ENCODE measurements at places on chromosomes 12 and 14.
A peak's percentile ranks its signal among the peaks of the same experiment; 100 is the strongest.

DNA sequence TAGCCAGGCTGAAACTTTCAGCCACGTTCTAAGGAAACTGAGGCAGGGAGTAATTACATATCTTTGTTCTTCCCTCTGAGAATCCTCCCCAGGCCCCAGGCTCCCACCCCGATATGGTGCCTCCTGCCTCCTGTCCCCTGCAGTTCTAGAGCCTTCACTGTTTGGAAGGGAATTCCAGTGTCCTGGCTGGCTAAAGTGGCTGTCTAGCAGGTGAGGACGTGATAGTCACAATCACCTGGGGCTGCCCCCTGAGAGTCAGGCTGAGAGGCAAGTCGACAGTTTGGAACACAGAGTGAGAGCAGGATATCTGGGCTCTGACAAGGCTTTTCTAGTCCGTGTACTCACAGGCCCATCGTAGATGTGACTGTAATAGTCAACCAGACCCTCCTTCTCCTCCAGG is 6.3 kb upstream of the RPAP3 start:
- DNase-seq: no peak

GRCh38 chr12:62730649-62731048 is 204.3 kb downstream of the PPM1H start:
- DNase-seq: no peak

GRCh38 chr14:99573436-99574098 is 30.4 kb downstream of the CCDC85C start:
- no peak for DNase-seq

GRCh38 chr12:11885261-11886038 is 185.3 kb upstream of the BCL2L14 start:
- peak; percentile 45 for DNase-seq

DNA sequence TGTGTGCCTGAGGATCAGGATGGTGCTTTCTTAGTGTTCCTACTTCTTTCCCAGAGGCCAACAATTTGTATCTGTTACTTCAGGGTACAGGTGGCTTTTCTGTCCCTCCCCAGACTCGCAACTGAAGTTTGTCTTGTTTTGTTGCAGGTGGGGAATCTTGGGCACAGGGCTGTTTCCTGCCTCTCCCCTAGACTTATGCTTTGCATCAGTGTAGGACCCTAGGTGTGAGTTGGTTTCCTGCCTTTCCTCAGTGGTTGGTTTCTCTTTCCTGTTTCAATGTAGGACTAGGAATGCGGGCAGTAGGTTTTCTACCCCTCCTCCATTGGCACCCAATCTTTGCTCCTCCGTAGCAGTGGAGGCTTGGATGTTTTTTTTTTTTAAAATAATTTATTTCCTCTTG is 87.0 kb downstream of the TRMT5 start:
- no peak for DNase-seq

- DNase-seq: no peak
Observed at GRCh38 chr12:131211340-131211938, 257.7 kb downstream of the ADGRD1 start.

- DNase-seq: no peak
Observed at GRCh38 chr12:4734625-4735340, 14.6 kb downstream of the GALNT8 start.

GRCh38 chr14:51117593-51117992 is 22.7 kb upstream of the TRIM9 start:
- DNase-seq: no peak

- DNase-seq: no peak
Observed at GRCh38 chr12:110564471-110564991, 18.6 kb downstream of the PPTC7 start.

DNA sequence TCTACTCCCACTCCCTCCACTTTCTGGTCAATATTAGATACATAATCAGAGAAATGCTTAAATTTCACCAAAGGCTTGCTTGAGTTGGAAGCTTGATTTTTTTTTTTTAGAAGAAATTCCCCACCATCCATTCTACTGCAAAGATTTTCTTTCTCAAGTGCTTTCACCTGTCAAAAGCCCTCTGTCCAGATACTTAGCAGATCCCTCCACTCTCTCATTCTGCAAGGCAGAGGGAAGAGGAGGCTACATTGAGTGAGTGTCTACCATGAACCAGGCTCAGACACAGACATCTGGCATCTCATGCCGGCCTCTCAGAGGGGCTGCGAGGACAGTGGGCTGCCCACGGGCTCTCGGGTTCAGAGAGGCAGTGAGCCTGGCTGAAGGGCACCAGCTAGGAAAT is 127.6 kb upstream of the GSC start:
- no peak for DNase-seq

DNA sequence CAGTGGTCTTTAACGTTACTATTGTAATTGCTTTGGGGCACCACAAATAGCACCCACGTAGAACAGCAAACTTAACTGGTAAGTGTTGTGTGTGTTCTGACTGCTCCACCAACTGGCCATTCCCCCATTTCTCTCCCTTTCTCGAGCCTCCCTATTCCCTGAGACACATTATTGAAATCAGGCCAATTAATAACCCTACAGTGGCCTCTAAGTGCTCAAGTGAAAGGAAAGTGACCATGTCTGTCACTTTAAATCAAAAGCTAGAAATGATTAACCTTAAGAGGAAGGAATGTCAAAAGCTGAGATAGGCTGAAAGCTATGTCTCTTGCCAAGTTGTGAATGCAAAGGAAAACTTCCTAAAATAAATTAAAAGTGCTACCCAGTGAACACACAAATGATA is 22.3 kb downstream of the PPP1R13B start:
- DNase-seq: peak; percentile 39
